Stimulated activated naive CD4-positive, alpha-beta T cell treated with Interleukin-2 at 50 U/mL for 16 hours (primary cell): ENCODE measurements at places on chromosomes 6 and 20.

DNA sequence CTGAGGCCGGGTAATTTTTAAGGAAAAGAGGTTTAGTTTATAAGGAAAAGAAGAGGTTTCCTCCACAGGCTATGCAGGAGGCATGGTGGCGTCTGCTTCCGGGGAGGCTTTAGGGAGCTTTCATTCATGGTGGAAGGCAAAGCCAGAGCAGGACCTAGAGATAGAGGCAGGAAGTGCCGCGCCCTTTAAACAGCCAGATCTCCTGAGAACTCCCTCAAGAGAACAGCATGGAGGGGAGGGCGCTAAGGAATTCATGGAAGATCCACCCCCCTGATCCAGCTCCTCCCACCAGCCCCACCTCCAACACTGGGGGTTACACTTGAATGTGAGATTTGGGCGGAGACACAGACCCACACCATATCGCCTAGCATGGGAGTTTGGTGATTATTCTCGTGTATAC is 13.9 kb upstream of the DACT2 start:
- no peak for DNase-seq

DNA sequence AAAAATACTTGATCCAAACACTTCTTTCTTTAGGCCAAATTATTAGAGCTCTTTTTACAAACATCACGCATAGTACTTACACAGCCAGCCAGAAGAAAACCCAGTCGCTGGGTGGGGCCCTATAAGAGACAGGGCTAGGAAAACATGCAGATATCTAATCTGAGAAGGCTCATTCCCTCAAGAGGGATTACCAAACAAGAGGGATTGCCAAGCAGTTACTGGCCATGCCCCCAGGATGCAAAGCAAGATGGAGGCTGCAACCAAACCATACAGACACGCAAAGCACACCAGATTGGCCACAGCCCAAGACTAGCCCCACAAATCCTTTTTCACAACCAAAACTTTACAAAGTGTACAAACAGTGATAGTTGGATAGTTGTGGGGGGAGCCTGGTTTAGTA is 1235.4 kb upstream of the GJE1 start:
- DNase-seq: no peak

DNA sequence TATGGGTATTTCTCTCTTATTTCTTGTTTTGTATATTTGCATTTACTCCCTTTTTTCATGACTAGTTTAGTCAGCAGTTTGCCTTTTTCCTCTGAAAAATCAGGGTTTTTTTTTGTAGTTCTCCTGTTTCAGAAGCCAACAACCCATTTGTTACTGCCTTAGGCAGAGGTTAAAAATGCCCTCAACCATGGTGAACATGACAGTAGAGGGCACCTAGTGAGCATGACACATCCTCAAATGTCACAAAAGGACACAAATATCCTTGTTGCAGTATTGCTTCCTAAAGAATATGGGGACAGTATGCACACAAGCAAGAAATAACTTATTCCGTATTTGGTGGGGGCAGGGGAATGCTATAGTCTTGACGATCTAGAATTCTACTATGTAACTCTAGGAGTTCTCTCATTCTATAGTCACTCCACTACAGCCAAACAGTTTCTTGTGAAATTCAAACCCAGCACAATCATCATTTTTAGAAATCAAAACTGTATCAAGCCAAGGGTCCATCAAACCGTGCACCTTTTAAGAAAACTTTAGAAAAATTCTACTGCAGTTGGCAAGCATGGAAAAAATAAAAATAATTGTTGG is 47.0 kb downstream of the GOPC start:
- no peak for DNase-seq

GRCh38 chr6:37317312-37318038 is 36.3 kb upstream of the RNF8 start:
- DNase-seq: no peak

- DNase-seq: no peak
Observed at GRCh38 chr20:17485017-17485416, 46.2 kb downstream of the BFSP1 start.

GRCh38 chr6:32176476-32177182 is 745 bp upstream of the AGPAT1 start:
- DNase-seq: no peak

DNA sequence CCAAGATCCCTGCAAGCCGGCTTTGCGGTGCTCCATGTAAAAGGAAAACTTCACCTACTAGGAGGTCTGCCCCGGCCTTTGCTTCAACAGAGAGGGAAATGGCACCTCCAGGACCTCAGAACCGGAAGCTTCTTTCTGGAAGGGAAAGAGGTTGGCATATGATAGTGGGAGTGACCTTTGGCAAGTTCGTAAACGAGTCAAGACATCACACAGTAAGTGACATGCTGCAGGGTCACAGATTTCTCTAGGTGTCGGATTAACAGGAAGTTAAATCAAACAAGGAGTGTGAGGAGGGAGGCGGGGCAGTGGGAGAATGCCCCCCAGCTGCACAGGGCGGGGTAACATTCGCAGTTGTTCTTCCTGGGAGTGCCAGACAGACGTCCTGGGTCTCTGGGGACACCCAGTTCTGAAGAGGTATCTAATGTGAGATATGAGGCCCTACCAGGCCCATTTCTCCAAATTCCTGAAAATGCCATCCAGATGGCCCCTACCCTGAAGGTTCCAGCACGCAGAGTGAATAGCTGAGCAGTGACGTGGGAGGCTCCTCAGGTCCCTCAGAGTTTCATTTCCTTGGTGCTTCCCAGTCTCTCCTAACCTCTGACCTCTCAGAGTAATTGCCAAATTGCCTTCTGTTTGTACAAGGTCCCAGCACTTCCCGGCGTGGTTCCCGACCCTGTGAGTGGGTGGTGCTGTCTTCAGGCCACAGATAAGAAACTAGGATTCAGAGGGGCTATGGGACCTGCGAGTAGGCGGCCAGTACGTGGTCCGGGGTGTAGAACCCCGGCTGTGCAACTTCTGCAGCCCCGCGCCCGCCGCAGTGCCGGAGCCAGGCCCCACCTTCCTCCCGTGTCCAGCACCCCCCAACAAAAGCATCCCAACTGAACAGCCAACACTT is 1.9 kb downstream of the RRBP1 start:
- no peak for DNase-seq
